ENCODE measurements at places on chromosomes 4 and X.

- H3K4me3 ChIP-seq: no peak overlapping the region
- no peak for DNase-seq
- no peaks in the 10 kb centered on the region for H3K27me3 ChIP-seq
- H3K27ac ChIP-seq: no peak overlapping the region
- H3K36me3 ChIP-seq: no peaks in the 10 kb centered on the region
- peaks cover 2% of the 10 kb centered on the region for H3K4me1 ChIP-seq
Observed at GRCh38 chrX:50643525-50644137, 170.4 kb downstream of the SHROOM4 start.

DNA sequence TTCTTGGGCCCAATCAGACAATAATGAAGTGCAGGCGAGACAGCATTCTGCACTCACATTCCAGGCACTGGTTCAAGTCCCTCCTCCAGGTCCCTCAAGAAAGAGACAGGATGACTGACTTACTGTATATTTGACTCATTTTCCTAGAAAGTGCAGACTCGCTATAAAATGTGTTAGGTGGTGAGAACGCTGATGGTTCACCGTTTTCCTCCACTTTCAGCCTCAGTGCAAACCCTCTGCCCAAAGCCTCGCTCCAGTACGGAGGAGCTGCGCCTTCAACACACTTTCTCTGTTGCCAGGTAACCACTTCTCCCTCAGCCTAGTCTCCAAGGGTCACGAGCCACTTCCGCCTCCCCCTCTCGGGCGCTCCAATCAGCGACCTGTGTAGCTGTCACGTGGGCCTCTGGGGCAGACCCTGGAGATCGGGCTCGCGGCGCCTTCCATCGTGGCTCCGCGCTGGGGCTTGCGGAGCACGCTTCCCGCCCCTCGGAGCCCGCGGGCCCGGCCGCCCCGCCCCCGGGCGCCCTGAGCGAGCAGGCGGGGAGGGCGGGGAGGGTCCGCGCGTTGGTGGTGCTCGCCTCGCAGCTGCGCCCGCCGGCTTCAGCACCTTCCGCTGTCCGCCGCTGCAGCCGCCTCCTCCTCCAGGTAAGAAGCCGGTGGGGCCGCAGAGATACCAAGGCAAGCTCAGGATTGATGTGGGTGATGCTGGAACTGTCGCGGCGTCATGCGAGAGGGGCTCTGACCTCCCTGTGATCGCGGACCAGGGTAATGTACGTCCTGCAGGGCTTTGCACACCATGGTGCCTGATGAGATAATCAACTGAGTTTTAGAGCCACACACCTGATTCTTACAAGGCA lies at the start of gene WDR17:
WDR17 (plus strand) TSS at position 407 of the 857 bp plus-strand sequence. CDS start 45,740 bp downstream, outside the sequence.
- H3K27ac ChIP-seq: no peak within 1 kb of the TSS
- peak; percentile 99 for DNase-seq
- H3K4me3 ChIP-seq: peak within 1 kb of the TSS; percentile 89
- H3K36me3 ChIP-seq: no peaks in the 10 kb centered on the region

DNA sequence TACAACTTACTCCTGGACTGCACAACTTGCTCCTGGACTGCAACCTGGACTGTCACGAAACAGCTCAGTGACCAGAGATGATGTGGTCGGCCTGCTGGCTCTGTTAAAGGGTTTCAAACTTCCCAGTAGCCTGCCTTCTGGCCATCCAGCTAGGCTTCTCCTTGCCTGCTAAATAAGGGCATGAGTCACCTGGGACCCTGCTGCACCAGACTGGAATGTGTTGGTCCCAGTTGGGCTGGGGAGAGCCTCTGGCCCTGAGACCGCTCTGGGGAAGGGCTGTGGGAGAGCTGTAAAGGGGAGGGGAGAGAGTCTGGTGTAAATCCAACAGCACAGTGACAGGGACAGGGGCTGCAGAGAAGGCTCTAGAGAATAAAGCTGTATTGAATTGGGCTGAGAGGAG lies 165.8 kb downstream of the VSIG4 start:
- peak; percentile 59 for DNase-seq
- H3K4me1 ChIP-seq: no peaks in the 10 kb centered on the region
- no peak overlapping the region for H3K27ac ChIP-seq
- no peaks in the 10 kb centered on the region for H3K27me3 ChIP-seq

- no peaks in the 10 kb centered on the region for H3K4me1 ChIP-seq
- DNase-seq: no peak
- no peak overlapping the region for H3K4me3 ChIP-seq
- H3K27me3 ChIP-seq: peaks cover 9% of the 10 kb centered on the region
Observed at GRCh38 chrX:153477364-153477857, 7.0 kb upstream of the HAUS7 start.

DNA sequence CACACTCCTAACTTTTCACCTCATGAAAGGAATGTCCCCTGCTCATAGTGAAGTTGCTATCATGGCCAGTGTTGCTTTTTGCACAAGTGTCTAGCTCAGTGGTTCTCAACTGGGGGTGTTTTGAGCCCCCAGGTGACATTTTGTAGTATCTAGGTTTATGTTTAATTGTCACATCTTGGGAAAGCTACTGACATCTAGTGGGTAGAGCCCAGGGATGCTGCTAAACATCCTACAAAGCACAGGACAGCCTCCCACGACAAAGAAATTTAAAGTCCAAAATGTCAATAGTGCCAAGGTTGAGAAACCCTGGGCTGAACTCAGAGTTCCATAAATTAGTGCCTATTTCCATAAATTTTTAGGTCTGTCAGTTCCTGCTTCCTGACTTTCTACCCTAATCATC lies 70.7 kb upstream of the HCCS start:
- no peaks in the 10 kb centered on the region for H3K36me3 ChIP-seq
- H3K4me1 ChIP-seq: no peaks in the 10 kb centered on the region
- no peak for DNase-seq
- H3K27ac ChIP-seq: no peak overlapping the region

GRCh38 chr4:42280327-42281095 lies 116.8 kb upstream of the SHISA3 start:
- no peaks in the 10 kb centered on the region for H3K4me1 ChIP-seq
- peak; percentile 58 for DNase-seq
- no peak overlapping the region for H3K4me3 ChIP-seq
- no peaks in the 10 kb centered on the region for H3K36me3 ChIP-seq
- no peak overlapping the region for H3K27ac ChIP-seq

DNA sequence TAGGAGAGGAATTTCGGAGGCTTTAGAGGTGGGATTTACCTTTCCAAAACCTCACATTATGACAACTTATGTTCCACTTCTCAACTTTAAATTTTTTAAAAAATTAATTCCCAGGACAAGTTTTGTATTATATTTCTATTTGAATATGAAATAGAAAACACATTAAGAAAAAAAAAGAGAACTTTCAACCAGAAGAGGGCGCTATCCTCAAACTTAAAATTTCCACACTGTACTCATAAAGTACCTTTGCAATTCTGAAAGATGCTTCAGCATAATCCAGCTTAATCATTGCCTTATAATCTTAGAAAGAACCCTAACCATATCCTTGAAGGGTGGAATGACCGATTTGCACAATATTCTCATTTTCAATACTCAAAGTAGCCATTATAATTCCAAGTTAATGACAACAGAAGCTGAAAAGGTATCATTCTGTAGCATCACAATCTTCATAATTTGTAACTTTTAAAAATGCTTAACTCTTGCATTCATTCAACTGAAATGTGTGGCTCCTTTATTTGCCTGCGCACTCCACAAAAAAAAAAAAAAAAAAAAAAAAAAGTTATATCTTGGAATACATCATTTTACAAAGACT lies 158.0 kb downstream of the KCNIP4 start:
- no peak overlapping the region for H3K4me3 ChIP-seq
- no peak overlapping the region for H3K27ac ChIP-seq
- H3K27me3 ChIP-seq: no peaks in the 10 kb centered on the region
- H3K4me1 ChIP-seq: no peaks in the 10 kb centered on the region

GRCh38 chr4:12791536-12791935 lies 692.6 kb downstream of the RAB28 start:
- H3K4me1 ChIP-seq: no peaks in the 10 kb centered on the region
- no peak for DNase-seq
- H3K4me3 ChIP-seq: no peak overlapping the region
- H3K36me3 ChIP-seq: no peaks in the 10 kb centered on the region
- H3K27me3 ChIP-seq: peaks cover 23% of the 10 kb centered on the region

- peaks cover 10% of the 10 kb centered on the region for H3K4me1 ChIP-seq
- no peaks in the 10 kb centered on the region for H3K27me3 ChIP-seq
- H3K36me3 ChIP-seq: no peaks in the 10 kb centered on the region
- no peak overlapping the region for H3K4me3 ChIP-seq
- H3K27ac ChIP-seq: no peak overlapping the region
Observed at GRCh38 chr4:99714179-99714578, 56.6 kb upstream of the C4orf54 start.

All from endodermal cell (in vitro differentiated cells).